Suppressor macrophage treated with lipopolysaccharide for 4 hours (primary cell): ENCODE measurements at places on chromosomes 3 and 15.

DNA sequence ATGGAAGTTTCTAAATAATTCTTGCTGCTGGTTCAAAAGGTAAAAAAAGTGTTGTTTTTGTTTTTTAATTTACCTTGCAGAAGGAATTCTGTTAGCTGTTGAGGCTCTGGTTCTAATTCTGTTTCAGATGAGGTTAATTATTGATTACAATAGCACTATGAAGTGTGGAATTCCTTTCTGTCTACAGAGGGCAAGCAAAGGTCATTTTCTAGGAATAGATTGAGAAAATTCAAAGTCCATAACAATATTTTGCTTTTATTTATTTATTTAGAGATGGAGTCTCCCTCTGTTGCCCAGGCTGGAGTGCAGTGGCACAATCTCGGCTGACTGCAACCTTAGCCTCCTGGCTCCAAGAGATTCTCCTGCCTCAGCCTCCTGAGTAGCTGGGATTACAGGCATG, 789.6 kb downstream of the GRM7 start:
- no peak for DNase-seq

DNA sequence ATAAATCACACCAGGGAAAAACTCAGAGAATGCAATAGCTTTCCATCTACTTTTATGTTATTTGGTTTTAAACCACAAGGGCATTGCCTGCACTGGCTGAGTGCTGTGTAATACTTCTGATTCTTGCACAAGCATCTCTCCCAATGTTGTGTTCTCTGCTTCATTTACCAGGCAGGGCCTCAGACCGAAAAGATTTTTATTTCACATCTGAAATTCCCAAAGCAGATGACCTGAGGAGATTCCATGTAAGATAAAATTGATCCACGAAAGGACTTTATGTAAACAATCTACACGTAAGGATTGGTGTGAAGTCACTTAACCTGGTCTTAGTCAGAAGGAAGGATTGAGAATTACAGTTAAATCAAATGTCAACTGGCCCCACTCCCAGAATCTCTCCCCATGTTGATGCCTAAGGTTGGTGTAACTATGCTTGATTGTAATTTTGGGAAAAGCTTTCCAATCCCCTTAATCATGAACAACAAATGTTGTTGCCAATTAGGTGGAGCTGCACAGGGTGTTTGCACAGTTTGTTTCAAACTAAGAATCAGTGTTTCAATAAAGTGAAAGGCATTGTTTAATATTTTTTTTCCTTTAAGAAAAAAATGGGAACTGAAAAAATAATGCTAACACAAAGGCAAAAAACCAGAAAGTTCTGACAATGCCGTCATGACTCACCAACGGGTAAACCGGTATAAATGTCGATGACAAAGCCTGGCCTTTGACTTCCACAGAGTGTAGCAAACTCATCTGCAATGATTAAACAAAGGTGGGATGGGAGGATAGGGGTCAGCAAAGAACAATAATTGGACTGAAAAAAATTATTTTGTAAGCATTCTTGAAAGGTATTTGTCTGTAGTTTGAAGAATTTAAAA, 128.6 kb downstream of the DUT start:
- DNase-seq = peak; percentile 11

DNA sequence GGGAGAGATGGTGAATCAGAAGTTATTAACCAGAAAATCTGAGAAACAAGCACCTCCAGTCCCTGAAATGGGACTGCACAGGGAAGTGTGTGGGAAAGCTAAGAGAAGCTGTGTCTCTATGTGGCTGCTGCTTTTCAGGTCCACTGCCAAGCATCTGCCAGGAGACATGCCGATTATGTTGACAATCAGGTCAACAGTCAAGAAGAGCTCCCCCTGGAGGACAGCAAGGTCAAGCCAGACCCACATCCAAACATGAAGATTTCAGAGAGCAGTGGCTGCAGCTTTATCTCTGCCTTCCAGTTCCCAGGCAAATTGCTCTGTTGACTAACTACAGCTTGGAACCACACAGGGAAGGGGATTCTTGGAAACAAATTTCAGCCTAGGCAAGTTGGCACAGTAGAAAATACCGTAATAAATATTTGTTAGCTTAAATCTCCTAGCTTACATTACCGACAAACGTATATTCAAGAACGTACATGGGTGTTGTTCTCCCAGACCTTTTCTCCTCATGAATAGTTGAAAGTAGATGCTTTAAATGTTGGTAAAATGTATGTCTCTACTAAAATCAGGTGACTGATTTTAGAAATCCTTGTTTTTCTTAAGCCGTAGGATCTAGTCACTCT, 394.5 kb upstream of the RARB start:
- peak; percentile 37 for DNase-seq

- DNase-seq = no peak
Measured at GRCh38 chr3:40186508-40186907, 123.0 kb upstream of the EIF1B start.

DNA sequence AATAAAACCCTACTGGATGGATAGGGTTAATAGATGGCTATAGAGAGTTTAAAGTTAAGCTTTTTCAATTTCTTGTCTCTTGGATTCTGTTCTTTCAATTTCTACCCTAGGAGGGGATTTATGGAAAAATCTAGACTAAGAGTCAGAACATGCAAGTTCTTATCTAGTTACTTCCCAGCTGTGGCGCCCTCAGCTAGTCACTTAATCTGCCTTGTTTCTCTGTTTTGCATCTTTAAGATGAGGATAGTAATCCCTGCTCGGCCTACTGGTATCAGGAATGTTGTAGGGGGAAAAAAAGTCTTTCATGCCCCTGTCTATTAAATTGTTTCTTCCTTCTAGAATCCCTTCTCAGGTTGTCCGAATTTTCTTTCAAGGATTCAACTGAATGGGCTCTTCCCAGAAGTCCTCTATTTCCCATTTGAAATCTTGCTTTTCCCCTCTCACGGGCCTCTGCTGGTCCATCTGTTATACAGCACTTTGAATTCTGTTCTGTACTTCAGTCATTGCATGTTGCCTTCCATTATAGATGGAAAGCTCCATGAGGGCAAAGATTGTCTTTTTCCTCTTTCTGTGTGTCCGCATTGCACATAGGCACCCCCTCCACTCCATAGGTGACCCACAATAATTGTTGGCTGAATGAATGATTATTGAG, 4.4 kb downstream of the KCTD6 start:
- no peak for DNase-seq

- no peak for DNase-seq
Measured at GRCh38 chr15:43270676-43271306, 4.1 kb upstream of the TGM5 start.

DNA sequence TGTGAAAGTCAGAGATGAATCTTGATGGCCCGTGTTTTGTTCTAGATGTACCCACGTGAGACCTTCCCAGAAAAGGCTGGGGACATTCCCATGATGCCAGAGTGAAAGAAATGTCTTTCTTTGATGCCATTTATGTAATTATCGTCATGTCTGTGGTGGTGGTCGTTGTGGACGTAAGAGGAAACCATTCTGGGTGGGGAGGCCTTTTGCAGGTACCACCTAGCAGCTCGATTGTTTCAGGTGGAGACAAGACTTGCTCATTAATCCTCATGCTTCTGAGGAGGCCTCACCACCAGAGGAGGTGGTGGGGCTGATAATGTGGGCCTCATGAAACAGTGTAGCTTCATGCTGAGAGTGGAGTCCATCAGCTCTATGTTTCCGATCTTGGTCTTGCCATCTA, 58.1 kb upstream of the USP3 start:
- DNase-seq = no peak

- DNase-seq = no peak
Measured at GRCh38 chr15:32981536-32981935, 213.0 kb downstream of the FMN1 start.

- DNase-seq = no peak
Measured at GRCh38 chr3:64016941-64017620, 6.2 kb downstream of the PSMD6 start.

DNA sequence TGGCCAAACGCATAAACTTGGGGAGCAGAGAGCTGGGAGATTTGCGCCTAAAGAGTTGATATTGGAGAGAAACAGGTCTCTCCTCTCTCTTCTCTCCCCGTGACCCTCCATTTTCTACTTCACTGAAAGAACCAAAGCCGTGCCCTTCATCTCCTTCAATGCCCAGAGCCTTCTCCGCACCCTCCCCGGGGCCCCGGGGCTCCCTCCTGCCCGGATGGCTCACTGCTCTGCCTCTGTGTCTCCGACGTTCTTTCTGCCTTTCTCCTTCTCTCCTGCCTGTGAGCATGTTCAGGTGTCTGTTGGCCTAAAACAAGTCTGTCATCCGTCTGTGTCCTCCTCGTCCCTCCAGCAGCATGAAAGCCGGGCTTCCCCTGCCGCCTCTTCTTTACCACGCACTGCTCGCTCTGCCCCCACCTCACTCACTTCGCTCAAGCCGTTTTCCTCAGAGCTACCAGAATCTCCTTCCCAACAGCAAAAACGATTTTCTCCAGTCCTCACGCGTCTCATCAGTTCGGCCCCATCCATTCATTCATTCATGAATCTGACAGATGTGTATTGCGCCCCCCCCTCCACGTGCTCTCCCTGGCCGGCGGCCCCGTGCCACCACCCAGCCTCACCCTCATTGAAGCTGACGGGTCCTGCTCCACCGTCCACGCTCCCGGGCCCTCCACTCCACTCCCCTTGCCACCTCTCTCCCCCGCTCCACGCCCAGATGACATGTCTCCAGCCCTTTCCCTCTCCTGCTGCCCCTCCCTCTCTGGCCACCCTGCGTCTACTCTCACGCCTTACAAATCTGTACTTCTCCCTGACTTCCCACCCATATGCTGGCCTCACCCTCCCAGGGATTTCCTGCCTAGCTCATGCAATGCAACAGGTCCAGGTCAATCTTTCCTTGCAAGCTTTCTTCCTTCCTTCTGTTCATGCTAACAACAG, 10.2 kb downstream of the MUC4 start:
- DNase-seq = no peak

- no peak for DNase-seq
Measured at GRCh38 chr3:60131618-60132017, 1081.8 kb upstream of the CFAP20DC start.

DNA sequence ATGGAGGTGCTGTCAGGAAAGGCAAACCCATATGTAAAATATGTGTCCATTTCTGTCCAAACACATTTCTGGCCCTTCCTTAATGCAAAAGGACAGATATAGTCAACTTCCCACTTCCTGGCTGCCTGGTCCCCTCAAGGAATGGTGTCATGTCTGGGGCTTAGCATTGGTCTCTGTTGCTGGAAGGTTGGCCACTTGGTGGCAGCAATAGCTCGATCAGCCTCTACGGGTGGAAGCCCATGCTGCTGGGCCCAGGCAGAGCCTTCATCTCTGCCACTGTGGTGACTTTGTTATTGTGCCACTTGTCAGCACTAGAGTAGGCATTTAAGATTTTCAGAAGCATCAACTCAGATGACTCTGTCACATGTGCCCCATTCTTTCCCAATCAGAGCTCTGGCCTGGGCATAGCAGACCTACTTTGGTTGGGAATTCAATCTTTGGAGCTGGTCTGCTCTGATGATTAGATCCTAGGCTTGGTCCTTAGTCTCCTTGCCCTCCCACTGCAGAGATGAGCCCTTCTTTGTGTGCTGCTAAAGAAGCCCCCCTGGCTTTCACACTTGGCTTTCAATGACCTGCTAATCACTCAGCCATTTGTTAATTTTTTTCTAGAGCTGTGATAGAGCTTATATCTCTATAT, 51.0 kb upstream of the SPSB4 start:
- DNase-seq = peak; percentile 73

DNA sequence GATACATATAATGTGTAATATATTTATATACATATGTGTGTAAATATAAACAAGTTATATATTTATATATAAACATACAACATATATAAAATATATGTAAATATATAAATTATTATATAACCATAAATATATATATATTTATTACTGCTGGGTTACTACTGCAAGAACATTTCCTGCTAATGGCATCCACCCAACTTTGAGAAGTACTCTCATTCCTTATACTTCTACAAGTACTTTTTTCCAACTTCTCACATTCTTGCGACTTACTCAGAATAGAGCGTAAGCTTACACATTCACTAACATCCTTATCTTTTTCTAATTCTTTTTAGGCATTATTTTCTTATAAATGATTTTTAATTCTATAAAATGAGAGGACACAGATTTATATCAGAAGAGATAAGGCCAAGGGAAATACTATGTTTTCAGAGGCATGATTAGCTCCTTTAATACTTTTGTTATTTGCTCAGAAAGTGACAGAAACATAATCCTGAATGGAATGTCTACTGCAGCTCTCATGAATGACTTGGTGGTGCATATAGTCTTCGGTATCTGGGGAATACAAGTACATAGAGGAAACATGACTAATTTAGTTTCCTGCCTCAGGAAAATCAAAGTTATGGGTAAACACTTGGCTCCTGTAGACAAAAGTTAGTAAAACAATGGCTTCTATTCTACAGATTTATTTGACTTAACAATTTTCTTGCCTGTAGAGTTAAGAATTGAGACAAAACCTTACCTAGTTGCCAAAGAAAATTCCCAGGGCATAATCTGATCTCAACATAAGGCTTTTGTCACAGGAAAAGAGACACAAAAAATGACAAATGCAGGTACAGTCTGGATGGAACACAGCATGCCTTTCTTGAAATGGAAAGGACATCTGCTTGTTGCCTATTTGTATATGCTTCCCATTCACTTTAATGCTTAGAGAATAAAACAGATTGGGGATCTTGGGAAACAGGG, 453.9 kb downstream of the SQOR start:
- DNase-seq = no peak

DNA sequence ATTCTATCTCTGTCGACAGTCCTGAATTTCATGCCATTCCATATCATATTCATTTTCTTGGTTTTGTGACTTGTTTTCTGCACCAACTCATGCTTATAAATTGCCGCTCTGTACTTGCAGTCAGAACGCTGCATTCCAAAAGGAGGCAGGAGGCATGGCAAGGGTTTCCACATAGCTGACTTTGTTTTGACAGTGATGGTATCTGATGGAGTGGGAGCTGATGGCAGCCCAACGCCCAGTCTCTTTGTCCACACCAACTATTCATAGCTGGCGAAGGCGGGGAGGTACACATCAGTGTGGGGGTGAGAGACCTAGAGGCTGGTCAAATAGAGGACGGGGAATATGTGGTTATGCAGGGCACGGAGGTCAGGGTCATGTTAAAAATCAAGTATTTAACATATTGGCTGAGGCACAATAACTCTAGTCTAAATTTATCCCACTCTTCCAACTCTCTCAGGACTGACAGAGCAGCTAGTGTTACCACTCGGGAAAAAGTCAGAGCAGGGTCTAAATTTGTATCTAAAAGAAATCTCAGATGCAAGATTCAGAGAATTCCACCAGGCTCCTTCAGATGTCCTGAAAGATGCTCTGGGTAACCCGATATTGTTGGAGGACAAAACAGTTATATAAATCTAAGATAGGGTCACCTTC, 67.8 kb upstream of the ATP13A3 start:
- no peak for DNase-seq

DNA sequence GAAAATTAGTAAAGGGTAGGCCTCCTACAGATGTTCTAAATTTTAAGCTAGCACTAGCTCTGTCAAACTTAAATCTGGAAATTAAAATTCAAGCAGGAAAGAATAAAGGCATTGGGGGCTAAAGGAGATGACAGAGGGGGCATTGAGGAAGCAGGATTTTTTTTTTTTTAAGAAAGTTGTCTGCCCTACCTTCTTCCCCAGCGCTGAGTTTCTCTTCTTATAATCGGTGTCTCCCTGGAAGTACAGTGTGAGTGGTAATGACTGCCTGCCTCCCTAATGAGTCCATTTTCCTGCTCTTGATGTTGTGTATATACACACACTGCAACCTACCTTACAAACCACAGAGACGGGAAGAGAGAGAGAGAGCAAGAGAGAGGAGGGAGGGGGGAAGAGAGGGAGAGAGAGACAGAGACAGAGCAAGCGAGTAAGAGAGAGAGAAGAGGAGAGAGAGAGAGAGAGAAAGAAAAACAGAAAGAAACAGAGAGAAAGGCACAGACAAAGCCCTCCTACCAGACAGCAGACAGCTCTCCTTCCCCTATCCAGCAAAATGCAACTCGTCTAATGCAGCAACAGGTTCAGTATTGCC, 47.0 kb downstream of the ZBTB20 start:
- no peak for DNase-seq
